Amniotic epithelial cell (primary cell): ENCODE measurements at places on chromosomes 1 and 21.

GRCh38 chr1:91757763-91758460 is 128.0 kb downstream of the TGFBR3 start:
- peak; percentile 66 for DNase-seq

DNA sequence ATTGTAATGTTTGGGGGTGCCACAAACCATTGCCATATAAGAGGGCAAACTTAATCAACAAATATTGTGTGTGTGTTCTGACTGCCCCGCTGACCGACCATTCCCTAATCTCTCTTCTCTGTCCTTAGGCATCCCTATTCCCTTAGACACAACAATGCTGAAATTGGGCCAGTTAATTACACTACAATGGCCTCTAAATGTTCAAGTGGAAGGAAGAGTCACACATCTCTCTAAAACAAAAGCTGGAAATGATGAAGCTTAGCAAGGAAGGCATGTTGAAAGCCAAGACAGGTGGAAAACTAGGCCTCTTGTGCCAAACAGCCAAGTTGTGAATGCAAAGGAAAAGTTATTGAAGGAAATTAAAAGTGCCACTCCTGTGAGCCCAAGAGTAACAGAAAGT is 30.2 kb downstream of the LTN1 start:
- DNase-seq = no peak

- no peak for DNase-seq
Observed at GRCh38 chr1:155608888-155609225, 1.2 kb upstream of the MSTO1 start.

DNA sequence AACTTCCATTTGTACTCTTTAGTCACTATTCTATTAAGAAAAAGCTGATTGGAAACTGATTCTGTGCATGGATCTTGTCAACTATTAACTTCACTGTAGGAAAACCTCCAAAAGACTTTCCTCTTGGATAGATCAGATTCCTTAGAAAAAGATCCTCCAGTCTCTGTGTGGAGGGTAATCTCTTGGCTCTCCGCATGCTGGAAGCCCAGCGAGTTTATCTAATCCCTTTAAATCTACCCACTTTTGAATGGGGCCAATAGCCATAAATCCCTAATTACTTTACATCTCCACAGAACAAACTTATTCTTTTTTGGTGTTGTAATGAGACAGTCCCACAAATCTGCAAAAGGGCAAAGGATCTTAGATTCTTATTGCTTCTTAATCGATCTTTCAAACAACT is 1206.4 kb upstream of the ADGRL4 start:
- DNase-seq = no peak

DNA sequence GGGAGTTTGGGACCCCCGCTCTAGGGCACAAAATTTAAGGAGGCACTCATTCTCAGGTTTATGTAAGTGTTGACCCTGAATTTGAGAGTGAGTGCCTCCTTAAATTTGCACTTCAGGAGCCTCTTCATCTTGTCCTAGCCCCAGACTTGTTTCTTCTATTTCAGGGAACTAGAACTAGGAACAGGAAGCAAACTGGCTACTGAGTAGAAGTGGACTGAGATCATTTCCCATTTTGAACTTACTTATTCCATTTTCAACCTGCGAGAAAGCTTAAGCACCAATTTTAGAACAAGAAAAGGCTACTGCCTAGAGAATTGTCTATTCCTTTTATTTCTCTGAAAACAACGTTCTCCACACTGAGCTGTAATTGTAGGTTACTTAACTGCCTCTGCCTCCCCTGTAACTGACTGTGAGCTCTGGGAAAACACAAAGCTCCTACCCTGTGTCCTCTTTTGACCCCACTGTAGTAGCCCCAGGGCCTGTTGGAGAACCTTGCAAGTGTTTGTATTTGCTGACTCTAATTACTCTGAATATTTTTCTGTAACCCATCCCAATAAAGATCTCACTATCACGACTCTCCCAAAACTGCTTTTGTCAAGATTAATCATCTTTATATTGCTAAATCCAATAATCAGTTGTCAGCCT is 2.5 kb downstream of the PPT1 start:
- DNase-seq = no peak

GRCh38 chr21:33495743-33496142 is 4.2 kb upstream of the DNAJC28 start:
- DNase-seq = no peak

- no peak for DNase-seq
Observed at GRCh38 chr1:164855716-164856329, 296.8 kb downstream of the PBX1 start.

- peak; percentile 50 for DNase-seq
Observed at GRCh38 chr1:215146240-215146975, 63.9 kb downstream of the KCNK2 start.

DNA sequence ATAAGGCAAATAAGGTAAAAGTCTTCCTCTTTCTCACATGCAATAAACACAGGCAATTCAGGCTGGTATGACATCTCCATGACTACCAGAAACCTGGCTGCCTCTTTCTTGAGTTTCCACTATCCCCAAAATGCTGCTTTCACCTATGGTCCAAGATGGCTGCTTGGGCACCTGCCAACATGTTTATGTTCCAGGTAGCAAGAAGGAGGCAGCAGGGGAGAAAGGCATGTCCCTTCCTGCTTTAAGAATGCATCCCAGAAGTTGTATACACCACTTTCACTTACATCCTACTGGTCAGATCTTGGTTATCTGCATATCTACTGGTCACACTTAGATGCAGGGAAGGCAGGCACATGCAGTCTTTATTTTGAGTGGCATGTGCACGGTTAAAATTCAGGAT is 19.4 kb upstream of the ACOT11 start:
- DNase-seq = no peak

- DNase-seq = no peak
Observed at GRCh38 chr21:42746593-42747275, 93.3 kb downstream of the PDE9A start.

DNA sequence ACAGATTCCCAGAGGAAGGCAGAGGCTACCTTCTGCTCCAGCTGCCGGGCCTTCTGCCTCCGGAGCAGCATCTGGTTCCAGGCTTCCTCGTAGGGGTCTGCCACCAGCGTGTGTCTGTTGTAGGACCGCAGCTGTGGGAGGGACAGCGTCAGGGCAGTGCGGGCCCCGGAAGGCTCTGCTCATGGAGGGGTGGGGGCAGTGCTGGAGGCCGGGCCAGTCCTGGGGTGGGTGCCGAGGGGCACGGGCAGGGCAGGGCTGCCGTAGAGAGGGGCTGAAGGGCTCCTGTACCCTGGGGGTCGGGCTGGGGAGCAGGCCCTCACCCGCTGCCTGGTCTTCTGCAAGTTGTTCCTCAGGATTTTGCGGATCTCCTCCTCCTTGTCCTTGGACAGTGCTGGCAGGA is 53.2 kb downstream of the SLC9A1 start:
- no peak for DNase-seq

GRCh38 chr1:32716312-32717148 is 14.0 kb upstream of the SYNC start:
- DNase-seq = peak; percentile 49

DNA sequence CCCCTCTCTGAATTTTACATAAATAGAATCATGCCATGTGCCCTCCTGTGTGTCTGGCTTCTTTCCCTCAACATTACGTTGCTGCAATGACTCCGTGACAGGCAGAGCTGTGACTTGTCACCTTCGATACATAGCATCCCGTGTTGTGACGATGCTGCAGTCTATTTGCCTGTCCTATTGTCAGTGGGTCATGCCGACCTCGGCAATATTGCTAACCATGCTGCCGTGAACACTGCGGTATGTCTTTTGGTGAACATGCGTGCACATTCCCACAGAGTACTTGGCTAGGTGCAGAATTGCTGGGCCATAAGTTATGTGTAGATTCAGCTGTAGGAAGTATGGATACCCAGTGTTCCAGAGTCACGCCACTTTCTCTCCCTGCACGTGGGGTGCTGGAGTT is 36.3 kb upstream of the TTC34 start:
- no peak for DNase-seq

GRCh38 chr1:175015243-175015642 is 8.0 kb downstream of the MRPS14 start:
- peak; percentile 88 for DNase-seq

- DNase-seq = no peak
Observed at GRCh38 chr1:197918807-197919345, 1.7 kb downstream of the LHX9 start.

DNA sequence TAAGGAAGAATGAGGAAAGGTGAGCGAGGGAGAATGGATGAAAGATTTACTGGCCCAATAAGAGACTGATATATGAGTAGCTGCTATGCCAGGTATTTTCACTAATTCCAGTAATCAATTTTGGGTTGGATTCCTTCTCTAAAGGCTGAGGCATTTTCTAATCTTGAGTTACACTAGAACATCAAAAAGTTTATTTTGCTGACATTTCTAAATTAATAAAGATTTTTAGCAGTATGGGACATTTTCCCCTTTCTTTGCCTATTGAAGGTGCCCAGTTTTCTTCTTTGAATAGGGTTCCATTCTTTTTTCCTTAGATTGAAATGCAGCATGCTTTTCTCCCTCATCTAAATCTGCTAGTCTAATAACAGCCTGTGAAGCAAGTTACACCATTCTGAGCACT is 52.9 kb downstream of the ZNHIT6 start:
- DNase-seq = no peak

DNA sequence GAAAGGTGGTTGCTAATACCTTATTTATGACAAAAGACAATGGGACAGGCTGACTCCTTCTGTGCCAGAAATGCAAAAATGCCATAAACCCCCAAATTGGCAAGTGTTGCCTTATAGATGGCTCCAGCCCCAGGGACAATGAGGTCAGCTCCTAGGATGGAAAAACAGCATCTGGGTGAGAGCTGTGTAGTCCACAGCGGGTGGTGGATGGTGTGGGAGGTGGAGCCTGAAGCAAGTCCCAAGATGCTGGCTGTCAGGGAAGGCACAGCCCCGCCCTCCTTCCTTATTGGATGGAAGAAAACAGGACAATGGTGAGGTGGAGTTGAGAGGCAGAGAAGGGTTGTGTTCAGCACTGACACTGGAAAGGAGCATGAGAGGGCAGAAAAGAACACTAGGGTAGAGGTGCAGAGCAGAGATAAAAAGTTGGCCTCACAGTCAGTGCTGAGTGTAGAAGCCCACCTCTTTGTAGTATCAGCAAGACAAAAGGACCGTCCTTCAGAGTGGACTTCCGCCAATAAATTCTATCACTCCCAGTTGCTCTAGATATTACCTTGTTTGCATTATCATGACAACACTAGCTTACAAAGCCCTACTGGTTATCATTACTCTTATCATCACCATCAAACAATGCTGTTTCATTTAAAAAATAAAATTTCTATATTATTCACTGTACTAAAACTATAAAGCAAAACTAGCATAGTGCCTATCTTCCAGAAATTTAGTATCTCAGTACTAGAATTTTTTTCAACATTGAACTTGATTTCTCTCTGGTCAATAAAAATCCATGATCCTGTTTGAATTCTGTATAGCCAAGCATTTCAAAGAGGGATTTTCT is 3.7 kb upstream of the SDE2 start:
- DNase-seq = peak; percentile 37

- no peak for DNase-seq
Observed at GRCh38 chr21:44461464-44462001, 6.2 kb downstream of the LRRC3 start.

GRCh38 chr1:184078564-184079249 is 27.2 kb downstream of the TSEN15 start:
- DNase-seq = no peak

GRCh38 chr1:178050084-178050483 is 43.8 kb upstream of the RASAL2 start:
- no peak for DNase-seq

GRCh38 chr1:224525411-224526040 is 90.6 kb upstream of the CNIH3 start:
- DNase-seq = no peak

- no peak for DNase-seq
Observed at GRCh38 chr1:56249234-56249633, 330.1 kb downstream of the PLPP3 start.

DNA sequence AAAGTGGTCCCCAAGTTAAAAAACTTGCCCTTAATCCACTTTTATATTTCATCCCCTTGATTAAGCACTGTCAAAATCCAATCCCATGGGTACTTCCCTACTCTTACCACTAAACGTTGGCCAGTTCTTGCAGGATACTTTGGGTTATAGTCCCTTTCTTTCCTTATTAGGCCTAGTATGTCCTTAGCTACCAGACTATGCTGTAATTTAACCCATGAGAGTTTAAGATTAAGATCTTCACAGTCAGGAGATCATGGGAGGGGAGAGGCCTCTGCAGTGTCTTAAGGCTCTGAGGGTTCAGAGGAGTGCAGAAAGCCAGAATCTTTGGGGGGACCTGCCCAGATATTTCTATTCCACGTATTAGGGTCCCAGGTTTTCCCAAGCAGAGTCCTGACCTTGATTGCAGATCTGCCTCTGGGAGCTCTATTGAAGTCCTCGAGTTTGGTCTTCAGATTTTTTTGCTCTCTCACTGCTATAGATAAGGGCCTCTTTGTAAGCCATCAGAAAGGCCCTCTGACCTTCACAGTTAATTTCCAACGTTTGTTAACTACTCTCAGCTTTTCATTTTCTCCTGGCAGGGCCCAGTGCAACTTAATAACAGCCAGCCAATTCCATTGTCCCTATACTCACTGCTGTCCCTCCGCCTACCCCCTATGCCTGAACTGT is 9.0 kb upstream of the CGN start:
- no peak for DNase-seq

DNA sequence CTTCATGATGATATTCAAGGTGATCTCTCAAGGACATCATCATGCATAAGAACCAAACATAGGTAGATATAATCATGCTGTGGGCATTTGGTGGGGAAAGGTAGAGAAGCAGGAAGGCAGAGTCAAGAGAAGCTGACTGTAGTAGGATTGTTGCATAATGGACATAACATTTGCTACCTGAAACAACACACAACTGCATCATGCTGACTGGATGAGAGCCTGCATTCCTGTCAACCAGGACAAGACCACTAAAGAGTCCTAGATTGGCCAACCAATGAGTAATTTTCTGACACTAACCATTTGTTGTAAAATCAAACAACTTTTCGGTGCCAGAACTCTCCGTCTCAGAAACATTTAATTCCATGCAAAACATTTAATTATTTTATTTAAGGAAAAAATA is 377.2 kb downstream of the PLPP3 start:
- DNase-seq = peak; percentile 61

- peak; percentile 73 for DNase-seq
Observed at GRCh38 chr1:229629261-229629660, 3.2 kb downstream of the URB2 start.

DNA sequence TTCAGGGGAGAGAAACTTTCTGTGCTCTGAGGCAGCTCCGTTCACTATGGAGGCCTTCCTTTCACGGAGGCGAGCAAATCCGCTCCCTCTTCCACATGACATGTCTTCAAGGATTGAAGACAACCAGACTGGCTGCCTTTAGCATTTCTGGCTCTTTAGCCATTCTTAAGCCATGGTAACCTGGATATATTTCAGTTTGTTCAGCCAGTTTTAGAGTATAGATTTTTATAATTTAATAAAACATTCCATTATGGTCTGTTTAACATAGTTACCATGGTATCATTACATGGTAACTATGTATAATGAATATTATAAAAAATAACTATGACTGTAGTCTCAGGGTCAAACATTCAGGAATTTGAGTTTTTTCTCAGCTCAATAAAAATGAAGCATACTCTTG is 54.2 kb upstream of the NFIA start:
- no peak for DNase-seq

- DNase-seq = no peak
Observed at GRCh38 chr1:198597690-198598430, 41.0 kb upstream of the PTPRC start.

GRCh38 chr1:33685256-33685655 is 178.6 kb upstream of the HMGB4 start:
- no peak for DNase-seq
